ENCODE measurements at places on chromosomes 4 and X. TPM values are rescaled to one million over a fixed set of nuclear protein-coding genes. Genes with fewer than 3 reads are reported as not detected.

DNA sequence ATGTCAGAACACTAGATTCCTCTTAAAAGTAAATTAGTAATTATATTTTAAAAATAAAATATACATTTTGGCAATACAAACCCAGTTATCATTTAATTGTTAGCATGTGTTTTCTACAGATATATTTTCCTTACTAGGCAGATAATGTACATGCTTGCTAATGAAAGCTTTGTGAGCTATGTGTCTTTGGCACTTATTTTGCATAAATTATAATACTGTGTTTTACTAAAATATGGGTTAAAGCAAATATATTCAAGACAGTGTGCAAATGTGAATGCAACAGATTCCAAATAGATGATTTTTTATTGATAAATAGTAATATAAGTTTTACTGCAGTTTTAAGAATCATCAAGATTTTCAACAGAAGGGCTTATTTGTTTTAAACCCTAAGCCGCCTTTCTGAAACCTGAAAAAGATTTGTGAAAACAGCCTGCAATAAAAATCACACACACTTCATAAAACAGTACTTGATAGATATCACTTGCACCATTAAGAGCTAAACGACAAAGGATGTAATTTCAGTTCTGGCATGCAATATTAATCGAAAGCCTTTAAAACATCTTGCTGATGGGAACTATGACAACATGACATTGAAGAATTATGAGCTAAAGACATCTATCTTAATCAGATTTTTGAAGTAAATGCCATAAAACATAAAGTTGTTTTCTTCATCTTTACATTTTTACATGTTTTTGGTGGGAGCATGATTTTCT is 333.3 kb downstream of the DCTD start:
- no peak for DNase-seq

GRCh38 chr4:177737387-177737940 is 295.2 kb upstream of the AGA start:
- no peak for DNase-seq

GRCh38 chrX:134388161-134389109 is 71.5 kb upstream of the HPRT1 start:
- no peak for DNase-seq

- DNase-seq, result no peak
These were observed 290.7 kb upstream of the PCDH18 start for GRCh38 chr4:137823007-137823406.

DNA sequence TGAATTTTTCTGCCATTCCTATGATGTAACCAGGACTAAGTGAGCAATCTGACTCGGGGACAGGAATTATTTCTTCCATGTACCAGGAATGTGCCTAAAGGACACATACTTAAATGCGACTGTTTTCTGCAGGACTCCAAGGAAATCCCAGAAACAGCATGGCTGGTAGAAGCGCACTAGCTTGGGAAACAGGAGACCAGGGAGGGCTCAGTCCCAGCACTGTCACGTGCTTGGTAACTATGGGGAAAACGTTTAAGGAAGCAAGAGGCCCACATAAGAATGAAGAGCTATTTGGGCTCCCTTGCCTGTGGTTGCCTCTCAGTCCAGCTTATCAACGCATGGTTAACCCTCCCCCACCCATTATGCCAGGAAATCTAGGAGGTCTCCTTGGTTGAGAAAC is 19.6 kb downstream of the MPP1 start:
- no peak for DNase-seq

DRD5 gene
- polyA plus RNA-seq, result not detected

BEX2 gene
- polyA plus RNA-seq, result 0.14 TPM

COMMD8 gene
- 35.1 TPM for polyA plus RNA-seq

TMEM164 gene
- 12.9 TPM for polyA plus RNA-seq
